MG63 (cell line): ENCODE measurements at places on chromosomes 5 and 9. TPM values are rescaled to one million over a fixed set of nuclear protein-coding genes. Genes with fewer than 3 reads are reported as not detected.

Gene TNFSF15
- total RNA-seq, result 0.20 and 0.42 TPM in 2 replicates

Gene FBLL1
- total RNA-seq, result 0.53 TPM in 1 of 2 replicates, not detected in the other

Gene HTR1A
- not detected in 2 replicates for total RNA-seq

Gene FAM81B
- not detected in 2 replicates for total RNA-seq

Gene COL15A1
- 0.62 and 1.2 TPM in 2 replicates for total RNA-seq

Gene CYSRT1
- total RNA-seq, result 0.89 and 1.5 TPM in 2 replicates

Gene TXNDC8
- not detected in 2 replicates for total RNA-seq

Gene LMAN2
- total RNA-seq, result 296 and 502 TPM in 2 replicates

Gene PCDHB16
- total RNA-seq, result 0.10 and 1.2 TPM in 2 replicates

Gene SLC9A3
- total RNA-seq, result 2.9 and 3.6 TPM in 2 replicates

Gene COX7C
- 554 and 683 TPM in 2 replicates for total RNA-seq

Gene ANKRD31
- not detected in 2 replicates for total RNA-seq

Gene CACFD1
- 3.9 and 5.6 TPM in 2 replicates for total RNA-seq

Gene TRIM52
- total RNA-seq, result 3.9 and 5.8 TPM in 2 replicates

Gene GAS1
- total RNA-seq, result 6.5 and 12.4 TPM in 2 replicates

Gene INSL4
- not detected in 2 replicates for total RNA-seq

Gene OGN
- total RNA-seq, result 0.33 TPM in 1 of 2 replicates, not detected in the other

Gene ADAMTS6
- 13.5 and 23.2 TPM in 2 replicates for total RNA-seq

Gene CCDC183
- total RNA-seq, result not detected in 2 replicates

Gene RNF183
- total RNA-seq, result not detected in 2 replicates

Gene DAB2
- total RNA-seq, result 49.6 and 53.1 TPM in 2 replicates
